Activated CD8-positive, alpha-beta memory T cell treated with anti-CD3 and anti-CD28 coated beads for 1 hour (primary cell): ENCODE measurements at places on chromosomes 1 and 21.

DNA sequence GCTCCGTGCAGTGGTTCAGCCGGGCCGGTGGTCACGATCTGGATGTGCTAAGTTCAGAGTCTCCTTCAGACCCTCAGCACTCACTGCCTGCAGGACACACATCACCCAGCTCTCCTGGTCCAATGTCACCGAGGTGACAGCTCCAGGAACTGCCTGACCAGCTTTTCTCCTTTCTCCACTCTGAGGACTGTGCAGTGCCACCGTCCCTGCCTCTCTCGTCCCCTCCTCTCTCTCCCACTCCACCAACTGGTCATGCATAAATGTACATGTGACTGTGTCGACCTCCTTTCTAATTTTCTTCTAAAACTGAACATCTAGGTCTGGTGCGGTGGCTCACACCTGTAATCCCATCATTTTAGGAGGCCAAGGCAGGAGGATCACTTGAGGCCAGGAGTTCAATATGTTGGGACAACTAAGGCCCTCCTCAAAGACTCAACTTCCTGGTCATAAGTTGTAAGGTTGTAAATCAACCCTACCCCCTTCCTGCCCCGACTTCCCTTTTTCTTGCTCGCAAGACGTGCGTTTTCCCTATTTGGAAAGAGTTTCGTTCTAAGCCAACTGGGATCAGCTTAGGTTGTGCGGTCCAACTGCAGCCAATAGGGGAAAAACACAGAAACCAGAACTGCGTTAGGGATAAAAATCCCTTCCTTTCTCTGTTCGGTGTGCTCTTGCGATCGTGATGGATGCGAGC, 53.1 kb downstream of the MEGF6 start:
- no peak for DNase-seq

DNA sequence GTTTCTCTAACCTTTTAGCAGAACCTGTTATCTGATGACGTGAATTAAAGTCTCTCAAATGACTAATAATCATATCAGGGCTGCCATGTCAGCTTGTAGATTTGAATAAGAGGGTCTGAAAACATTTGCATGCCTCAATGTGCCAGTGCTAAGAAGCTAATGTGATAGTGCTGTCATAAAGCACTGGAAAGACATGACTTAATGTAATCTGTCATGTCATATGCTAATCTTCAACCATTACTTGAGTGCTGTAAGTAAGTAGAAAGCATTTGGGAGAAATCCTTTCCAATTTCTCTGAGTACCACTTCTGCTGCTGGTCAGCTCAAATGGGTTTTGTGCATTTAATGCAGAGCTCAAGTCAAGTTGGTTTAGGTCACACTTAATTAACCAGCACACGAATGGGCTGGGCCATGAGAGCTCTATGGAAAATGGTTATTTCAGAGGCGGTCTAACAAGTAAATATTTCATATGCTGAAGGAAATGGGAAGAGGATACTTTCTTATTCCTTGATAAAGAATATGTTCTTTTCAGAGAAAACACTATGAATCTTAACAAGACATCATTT, 609.2 kb downstream of the LMO4 start:
- DNase-seq = no peak

DNA sequence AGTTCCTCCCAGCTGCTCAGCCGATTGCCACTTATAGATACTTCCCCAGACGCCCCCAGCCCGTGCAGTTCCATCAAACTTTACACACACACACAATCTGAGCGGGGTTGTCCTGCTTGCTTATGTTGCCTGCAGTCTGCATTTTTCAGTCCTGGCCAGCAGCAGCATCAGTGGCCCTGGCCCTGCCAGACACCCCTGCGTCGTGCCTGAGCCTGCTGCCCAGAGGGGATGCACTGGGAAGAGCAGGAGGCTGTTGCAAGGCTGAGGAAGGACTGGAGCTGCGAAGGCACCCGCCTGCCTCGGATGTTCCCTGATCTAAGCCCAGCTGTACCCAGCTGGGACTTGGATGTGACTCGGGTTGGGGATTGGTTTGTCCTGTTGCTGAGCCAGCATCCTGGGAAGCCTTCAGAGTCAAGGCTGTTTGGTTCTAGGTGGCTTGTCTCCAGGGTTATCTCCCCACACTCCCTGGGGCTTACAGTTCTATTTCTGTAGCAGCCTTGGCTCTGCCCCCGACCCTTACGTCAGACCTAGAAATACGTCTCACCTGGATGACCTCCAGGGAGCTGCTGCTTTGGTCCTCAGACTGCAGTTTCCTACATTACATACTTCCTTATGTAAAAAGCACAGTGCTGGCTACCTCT, 42.3 kb downstream of the MAN1C1 start:
- DNase-seq = no peak

GRCh38 chr1:9080705-9081291, 11.4 kb upstream of the SLC2A5 start:
- DNase-seq = no peak

DNA sequence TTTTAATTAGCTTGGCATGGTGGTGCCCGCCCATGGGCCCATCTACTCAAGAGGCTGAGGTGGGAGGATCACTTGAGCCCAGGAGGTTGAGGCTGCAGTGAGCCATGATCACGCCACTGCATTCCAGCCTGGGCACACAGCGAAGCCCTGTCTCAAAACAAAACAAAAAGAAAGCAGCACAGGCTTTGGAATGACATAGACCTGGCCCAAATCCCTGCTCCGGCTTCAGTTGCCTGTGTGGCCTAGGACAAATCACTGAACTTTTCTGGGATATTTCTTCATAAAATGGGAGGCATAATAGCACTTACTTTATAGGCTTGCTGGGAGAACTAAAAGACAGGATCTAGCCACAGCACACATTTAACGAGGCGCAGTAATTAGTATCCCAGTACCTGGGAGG, 2.4 kb downstream of the PEAR1 start:
- DNase-seq = no peak

GRCh38 chr1:198699167-198700015, 60.6 kb downstream of the PTPRC start:
- peak; percentile 40 for DNase-seq

GRCh38 chr1:53073868-53074311, 11.9 kb downstream of the PODN start:
- DNase-seq = no peak

- no peak for DNase-seq
Observed at GRCh38 chr1:230976360-230976759, 2.3 kb downstream of the TTC13 start.

DNA sequence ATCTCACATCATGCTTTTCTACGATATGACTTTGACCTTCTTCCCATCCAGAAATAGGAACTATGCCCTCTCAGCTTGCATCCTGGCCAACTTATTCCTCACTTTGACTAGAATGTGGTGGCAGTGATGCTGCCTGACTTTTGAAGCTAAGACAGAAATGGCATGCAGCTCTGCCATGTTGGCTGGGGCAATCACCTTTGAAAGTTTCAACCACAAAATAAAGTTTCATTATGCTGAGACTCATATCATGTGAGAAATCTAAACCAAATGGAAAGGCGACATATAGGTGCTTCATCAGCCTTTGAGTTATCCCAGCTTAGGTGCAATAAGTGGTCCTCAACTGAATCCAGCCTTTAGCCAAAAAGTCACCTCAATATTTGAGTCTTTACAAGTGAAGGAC, 370.0 kb upstream of the CHRM3 start:
- no peak for DNase-seq
